ENCODE measurements at places on chromosomes 12 and 14. TPM values are rescaled to one million over a fixed set of nuclear protein-coding genes. Genes with fewer than 3 reads are reported as not detected.
A peak's percentile ranks its signal among the peaks of the same experiment; 100 is the strongest.

Gene SLC25A21
- 1.9 TPM for total RNA-seq

Gene PDE3A
- total RNA-seq = 0.29 TPM

Gene OLR1
- total RNA-seq = not detected

Gene PHC1
- total RNA-seq = 12.6 TPM

DNA sequence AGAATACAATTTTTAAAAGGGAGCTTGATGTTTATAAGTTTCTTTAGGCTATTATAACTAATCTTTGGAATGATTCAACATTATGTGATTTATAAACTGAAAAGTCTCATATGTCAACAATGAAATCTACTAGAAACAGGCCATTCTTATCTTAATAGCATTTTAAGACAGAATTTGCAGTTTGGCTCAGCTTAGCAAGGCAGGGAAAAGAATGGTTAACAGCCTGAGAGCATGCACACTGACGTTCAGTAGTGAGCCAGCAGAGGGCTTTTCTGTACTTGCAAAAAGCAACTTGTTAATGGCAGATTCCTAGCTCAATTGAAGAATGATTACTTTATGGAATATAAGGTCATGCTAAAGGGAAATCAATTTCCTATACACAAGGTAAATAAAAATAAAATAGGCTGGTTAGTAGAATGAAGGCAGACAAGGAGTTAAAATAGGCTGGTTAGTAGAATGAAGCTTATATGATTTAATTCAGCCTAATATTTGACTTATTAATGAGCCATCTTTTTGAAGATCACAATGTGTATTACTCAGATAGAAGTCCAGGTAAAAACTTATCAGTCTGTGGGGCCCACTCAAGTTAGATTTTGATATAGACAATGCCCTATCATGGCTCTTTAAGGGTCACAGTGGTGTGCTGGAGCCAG, 95.9 kb downstream of the OTOGL start:
- DNase-seq = peak; percentile 67

- DNase-seq = no peak
These were observed 241.4 kb downstream of the FOXG1 start for GRCh38 chr14:29007990-29008389.

DNA sequence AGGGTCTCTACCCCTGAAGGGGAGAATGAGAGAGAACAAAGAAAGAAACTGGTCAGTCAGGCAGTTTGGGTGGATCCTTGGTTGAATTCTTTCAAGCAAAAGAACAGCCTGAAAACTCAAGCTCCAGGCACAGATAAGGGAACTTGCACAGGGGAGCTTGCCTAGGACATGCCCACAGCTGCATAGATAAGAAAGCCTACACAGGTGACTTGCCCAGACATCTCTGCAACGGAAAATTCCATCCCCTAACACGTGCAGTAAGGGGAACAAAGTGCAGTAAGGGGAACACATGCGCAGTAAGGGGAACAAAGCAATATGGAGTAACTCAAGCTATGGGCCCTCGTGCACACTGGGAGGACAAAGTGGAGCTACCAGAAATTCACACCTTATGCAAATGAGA, 540.1 kb upstream of the MIS18BP1 start:
- no peak for DNase-seq

DNA sequence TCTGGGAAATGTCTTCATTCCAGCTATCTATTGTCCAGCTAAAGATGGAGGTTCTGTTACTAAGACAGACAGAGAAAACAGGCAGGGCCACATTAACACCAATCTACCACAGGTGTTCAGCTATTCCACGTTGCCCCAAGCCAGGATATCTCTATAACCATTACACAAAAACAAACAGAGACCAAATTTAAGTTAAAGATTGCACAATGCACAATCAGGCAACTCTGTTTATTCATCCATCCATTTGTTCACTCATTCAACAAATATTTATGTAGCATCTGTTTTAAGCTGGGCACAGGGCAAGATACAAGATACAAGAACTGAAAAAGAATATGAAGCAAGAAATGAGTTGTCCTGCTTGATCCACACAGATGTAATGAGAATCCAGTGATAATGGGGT, 629.0 kb downstream of the MED13L start:
- no peak for DNase-seq

GRCh38 chr12:58564721-58565120, 355.6 kb downstream of the LRIG3 start:
- DNase-seq = no peak

DNA sequence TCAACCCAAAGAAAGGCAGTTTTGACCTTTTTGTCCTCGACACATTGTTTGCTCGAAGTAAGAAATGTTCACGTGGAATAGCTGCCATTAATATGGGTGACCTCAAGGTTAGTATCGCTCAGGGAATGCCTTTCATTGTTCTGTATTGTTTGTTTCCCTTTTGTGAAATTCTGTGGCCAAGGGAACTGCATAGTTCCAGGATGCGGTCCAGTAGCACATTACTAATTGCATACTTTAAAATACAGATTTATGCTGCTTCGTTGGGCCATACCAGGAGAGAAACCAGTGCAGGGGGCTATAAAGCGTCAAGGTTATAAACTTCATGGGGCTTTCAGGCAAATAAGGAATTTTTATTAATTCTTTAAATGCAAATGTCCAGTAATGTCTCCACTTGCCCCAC, 73.3 kb upstream of the USP44 start:
- no peak for DNase-seq

DNA sequence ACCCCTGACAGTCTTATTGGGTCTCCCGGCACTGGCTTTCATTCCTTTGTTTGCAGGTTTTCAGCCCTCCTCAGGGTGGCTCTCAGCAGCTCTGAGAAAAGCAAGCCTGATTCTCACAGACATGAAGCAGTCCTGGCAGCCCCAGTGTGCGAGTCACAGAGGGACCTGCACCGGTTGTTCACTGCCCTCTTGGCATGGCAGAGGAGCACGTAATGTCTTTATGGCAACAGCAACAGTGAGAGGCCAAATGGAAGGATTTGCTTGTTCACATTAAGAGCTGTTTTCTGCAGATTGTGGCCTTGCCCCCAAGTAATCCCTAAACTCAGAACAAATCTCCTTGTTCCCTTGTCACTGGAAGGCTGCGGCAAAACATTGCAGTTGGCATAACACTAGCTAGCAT, 3.4 kb downstream of the KCNA5 start:
- DNase-seq = no peak

- no peak for DNase-seq
These were observed 4.0 kb upstream of the MYO1H start for GRCh38 chr12:109343677-109344076.

- peak; percentile 20 for DNase-seq
These were observed 216.2 kb upstream of the KRR1 start for GRCh38 chr12:75727577-75727976.

DNA sequence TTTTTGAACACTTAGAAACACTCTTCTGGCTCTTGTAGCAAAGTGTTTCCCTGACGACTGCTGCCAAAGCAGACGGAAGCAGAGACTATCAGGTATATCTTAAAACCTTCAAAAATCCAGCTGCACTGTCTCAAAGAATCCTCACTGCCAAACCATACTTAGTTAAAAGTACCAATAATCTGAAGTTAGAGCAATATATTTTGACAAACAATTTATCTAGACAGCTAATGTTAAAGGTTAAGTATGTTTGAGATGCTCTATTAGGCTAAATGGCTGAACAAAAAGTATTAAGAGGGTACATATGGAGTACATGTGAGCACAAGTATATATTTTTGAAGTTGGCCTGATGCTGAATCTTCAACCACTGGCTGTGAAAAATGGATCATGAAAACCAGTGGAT, 331.9 kb upstream of the DIO2 start:
- no peak for DNase-seq

GRCh38 chr14:92819011-92819597, 25.0 kb downstream of the GOLGA5 start:
- no peak for DNase-seq

DNA sequence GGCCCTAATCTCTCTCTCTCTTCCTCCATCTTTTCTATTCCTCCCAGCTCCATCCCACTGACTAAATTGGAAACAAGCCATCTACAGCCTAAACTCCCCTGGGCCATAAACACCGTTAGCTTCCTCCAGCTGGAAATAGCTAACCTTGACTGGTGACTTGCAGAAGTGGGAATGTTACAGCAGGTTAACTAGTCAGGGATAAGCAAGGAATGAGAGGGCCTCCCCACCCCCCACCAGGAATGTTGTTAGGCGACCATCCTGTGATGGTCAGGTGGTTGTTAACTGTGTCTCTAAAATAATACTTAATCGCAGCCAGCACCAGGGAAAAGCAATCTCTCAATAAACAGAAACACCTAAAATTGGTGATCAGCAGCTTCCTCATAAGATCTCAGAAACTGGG, 40.8 kb downstream of the MIS18BP1 start:
- no peak for DNase-seq

GRCh38 chr12:9051158-9051550, 61.8 kb downstream of the KLRG1 start:
- no peak for DNase-seq

GRCh38 chr14:49942090-49942489, 49.2 kb downstream of the ARF6 start:
- DNase-seq = no peak

DNA sequence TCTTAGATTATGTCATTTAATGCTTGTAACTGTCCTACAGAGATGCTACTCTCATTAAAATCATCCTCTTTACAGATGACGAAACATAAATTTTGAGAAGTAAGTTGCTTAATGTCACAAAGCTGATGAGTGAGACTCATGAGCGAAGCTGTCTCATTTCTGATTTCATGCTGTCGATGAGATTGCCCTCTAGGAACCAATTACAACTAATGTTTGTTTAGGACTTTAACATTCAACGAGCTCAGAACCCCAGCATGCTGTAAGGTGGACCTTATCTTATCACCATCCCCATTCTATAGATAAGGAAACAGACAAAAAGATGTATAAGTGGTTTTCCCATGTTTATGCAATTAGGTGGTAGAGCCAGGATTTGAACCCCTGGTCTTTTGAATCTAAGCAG, 23.1 kb downstream of the BHLHE41 start:
- DNase-seq = no peak

GRCh38 chr14:106872611-106873446, 1346.4 kb downstream of the TMEM121 start:
- DNase-seq = peak; percentile 60

GRCh38 chr12:82688596-82688995, 1.9 kb downstream of the TMTC2 start:
- no peak for DNase-seq

DNA sequence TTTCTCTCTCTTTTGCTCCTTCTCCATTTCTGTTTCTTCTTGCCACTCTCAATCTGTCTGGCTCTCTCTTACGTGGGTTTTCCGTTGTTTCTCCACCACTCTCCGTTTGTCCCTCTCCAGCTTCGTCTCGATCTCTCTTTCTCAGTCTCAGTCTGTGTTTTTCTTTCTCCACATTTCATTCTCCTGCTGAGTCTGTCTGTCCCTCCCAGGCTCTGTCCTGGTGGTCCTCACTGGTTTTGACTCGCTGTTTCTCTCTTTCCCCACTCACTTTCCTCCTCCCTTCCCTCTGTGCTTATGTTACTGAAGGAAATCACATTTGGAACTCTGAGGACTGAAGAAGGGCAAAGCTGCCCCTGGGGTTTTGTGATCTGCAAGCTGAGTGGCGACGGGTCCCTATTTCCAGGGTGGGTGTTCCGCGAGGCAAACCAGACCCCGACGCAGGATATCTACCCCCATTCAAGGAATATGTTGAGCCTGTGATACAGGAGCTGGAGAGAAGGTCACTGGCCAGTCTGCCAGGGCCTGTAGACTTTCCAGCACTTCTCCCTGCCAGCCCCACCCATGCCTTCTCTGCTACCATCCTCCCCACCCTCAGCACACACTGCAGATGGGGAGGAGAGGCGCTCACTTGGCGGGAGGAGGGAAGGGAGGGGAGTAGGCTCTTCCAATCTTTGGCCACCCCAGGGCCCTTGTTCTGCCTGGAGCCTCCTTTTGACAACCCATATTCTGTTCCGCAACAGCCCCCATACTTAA, 102.7 kb upstream of the MAP1LC3B2 start:
- no peak for DNase-seq
